ENCODE measurements at places on chromosomes 16 and 17. TPM values are rescaled to one million over a fixed set of nuclear protein-coding genes. Genes with fewer than 3 reads are reported as not detected.

The TPSD1 gene
- not detected for total RNA-seq

The CAVIN1 gene
- 236 TPM for total RNA-seq

The CCL1 gene
- total RNA-seq, result not detected

The HS3ST3B1 gene
- 6.4 TPM for total RNA-seq

The ACTG1 gene
- 7,335 TPM for total RNA-seq

GRCh38 chr17:67574658-67575293 is 143.0 kb upstream of the NOL11 start:
- DNase-seq, result no peak

The TMC8 gene
- total RNA-seq, result 0.95 TPM

The SPNS2 gene
- 0.27 TPM for total RNA-seq

The ATAD5 gene
- 5.8 TPM for total RNA-seq

GRCh38 chr16:75197522-75198134 is 9.3 kb downstream of the CTRB2 start:
- DNase-seq, result peak; percentile 21

The ABCC11 gene
- 0.40 TPM for total RNA-seq

DNA sequence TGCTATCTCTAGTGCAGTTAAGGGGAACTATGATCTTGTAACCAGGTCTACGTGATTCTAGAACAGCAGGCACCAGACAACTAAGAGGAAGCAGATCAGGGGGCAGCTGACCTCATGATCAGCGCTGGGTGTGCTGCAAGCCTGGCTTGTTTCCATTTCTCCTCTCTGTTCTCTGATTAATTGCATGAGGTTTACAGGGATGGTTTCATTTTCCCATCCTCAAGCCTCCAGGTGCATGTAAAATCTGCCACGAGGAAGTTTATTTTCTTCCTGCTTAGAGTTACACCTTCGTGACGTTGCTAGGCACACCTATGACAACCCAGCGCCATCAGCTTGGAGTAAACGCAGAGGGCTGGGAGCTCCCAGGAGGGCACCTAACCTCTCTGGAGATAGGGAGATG is 4.3 kb upstream of the NUPR1 start:
- no peak for DNase-seq

DNA sequence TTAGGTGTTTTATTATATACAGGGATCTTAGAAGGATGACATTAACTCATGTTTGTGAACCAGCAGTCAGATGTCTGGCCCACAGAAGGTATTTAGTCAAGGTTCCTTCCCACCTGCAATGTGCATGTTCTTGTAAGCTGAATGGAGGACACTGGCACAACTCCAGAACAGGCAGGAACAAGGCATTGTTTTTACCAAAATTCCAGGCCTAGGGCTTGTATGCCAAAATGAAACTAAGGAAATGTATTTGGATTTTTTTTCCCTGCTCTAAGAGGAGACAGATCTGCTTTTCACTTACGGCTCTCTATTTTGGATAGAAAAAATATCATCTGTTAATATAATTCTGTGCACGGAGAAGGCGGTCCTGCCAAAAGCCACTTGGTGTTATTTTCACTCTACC is 312.5 kb downstream of the GRIN2A start:
- DNase-seq, result no peak

The EXOC3L1 gene
- 1.1 TPM for total RNA-seq

The THRA gene
- total RNA-seq, result 12.6 TPM

The ABCA3 gene
- total RNA-seq, result 0.14 TPM

The PDIA2 gene
- total RNA-seq, result not detected

GRCh38 chr17:61720016-61720795 is 129.2 kb upstream of the NACA2 start:
- DNase-seq, result no peak

GRCh38 chr17:50316016-50316587 is 29.8 kb upstream of the XYLT2 start:
- no peak for DNase-seq

The SEPTIN1 gene
- total RNA-seq, result 0.26 TPM

DNA sequence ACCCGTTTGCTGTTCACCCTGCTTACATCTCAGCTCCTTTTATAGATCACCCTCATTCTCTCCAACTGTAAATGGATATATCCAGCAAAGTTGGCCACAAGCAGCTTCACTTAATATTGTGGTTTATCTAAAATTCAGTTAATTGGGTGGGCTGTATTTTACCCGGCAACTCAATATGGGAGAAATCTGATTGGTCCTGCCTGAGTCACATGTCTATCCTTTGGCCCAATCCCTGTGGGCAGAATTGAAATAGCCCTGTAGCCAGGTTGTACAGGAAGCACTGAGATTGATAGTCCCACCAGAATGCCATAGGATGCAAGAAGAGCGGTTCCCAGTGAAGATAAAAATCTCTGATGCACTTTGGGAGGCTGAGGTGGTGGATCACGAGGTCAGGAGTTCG is 73.2 kb downstream of the AIPL1 start:
- DNase-seq, result no peak

DNA sequence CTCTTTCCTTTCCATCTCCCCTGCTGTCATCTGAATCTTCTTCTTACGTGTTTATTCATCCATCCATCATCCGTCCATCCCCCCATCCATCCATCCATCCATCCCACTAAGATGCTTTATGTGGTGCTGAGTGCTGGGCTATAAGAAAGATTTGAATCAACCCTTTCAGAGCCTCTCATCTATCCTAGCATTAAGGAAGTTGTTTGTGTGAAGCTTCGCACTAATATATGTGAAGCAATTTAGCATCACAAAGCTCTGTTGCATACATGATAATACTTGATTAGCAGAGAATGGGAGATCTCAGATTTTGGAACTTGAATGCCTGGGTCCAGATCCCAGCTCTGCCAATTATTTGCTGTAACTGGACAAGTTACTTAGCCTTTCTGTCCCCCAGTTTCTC is 255.7 kb downstream of the SHISA9 start:
- no peak for DNase-seq

The DNAAF8 gene
- 2.5 TPM for total RNA-seq

- DNase-seq, result no peak
Measured at GRCh38 chr17:18280766-18281371, 20.4 kb downstream of the MIEF2 start.
